ENCODE measurements at places on chromosomes 12 and 14.

DNA sequence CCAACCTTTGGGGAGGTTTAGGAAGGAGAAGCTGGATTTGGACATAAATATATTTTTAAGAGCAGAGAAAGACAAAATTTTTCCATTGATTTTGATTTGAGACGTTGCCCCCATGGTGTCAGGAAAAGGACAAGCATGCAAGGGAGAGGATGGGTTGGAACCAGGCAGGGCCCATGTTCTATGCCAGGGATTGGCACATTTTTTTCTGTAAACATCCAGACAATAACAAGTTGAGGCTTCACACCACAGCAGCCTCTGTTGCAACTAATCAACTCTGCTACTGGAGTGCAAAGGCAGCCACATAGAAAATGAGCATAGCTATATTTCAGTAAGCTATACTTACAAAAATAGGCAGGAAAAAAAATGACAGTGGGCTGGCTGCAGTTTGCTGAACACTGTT lies 44.7 kb downstream of the NR1H4 start:
- no peak for DNase-seq

DNA sequence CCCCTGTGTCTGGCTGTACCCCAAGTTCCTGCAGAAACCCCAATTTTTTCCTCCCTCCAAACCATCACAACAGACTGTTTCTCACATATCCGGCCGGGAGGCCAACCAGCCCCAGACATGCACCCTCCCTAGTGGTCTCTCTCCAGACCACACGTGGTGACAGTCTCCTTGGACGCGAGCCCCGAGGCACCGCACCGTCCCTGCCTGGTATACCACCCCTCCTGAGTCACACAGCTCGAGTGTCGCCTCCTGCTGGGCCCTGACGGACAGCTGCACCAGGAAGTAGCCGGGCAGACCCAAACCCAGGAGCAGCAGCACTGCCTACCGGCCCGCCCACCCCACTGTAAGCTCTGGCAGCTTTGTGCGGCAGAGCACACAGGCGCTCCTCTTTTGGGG lies 97.4 kb downstream of the RFLNA start:
- peak; percentile 56 for DNase-seq

DNA sequence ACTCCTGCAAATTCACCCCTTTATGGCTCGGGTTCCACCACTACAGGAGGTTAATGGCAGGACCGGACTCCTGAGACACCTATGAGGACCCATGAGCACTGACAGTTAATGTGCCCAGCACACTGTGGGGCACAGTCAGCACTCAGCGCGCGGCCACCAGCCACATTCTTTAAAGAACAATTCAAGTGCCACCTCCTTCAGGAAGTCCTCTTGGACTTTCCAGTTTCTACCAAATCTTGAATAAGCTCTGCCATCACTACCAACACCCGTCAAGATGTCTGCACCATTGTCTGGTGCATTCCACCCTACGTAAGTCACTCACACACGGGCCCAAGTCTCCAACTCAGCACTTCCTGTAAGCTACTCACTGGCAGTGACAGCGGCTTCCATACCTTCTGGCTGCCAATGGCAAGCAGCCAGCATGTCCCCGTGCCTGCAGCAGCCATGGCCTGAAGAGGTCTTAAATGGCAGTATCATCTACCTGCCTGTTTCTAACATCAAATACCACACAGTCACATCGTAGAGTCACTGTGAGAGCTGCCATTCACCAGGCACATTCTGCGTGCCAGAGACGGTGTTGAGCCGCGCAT lies 48.5 kb downstream of the CDC42BPB start:
- DNase-seq, result no peak

- no peak for DNase-seq
These were observed 980 bp downstream of the INTS13 start for GRCh38 chr12:26936559-26937442.

DNA sequence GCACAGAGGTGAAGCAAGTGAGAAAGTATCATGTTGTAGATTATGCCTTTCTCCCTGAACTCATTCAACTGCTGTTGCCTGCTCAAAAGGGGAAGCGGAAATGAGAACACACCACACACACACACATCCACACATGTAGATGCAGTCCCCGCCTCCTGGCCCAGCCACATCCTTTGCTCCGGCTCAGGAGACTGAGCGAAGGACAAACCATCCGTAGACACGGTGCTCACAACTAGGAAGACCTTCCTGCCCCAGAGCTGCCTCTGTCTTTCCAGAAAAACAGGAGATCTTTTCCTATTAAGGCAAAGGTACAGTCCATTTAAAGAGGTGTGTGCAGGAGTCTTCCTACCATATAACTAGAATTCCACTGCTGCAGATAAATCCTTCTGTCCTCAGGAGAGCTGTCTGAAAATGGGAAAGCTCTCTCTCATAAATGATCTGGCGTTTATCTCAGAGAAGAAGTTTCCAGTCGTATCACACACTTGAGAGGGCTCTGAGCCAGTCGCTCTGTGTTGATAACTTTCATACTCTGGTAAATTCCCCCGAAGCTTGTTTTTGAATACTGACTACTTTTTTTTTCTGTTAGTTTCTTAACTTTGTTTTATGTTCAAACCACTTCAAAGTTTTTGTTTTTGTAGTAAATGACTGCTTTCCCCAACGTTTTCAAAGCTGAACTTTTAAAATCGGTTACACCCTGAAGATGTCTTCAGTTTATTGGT lies at the start of gene TESPA1:
TESPA1 (minus strand) TSS at position 105 of the 719 bp plus-strand sequence. CDS start 10,200 bp downstream, outside the sequence.
- no peak for DNase-seq

DNA sequence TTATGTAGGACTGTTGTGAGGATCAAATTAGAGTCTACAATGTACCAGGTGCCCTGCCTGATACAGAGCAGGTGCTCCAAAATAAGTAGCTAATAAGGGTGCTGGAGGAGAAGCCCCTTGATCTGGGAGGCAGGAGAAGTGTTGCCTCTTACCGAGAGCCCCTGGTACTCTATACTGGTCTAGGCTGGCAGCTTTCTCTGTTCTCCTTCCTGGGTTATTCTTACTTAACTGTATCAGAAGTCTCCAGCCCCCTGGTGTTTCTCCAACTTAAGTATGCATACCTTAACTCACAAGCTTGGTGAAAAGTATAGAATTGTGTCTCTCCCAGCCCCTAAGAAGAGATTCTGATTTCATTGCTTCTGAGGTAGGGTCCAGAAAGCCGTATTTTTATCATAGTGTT lies 254.9 kb downstream of the LRIG3 start:
- DNase-seq, result no peak

DNA sequence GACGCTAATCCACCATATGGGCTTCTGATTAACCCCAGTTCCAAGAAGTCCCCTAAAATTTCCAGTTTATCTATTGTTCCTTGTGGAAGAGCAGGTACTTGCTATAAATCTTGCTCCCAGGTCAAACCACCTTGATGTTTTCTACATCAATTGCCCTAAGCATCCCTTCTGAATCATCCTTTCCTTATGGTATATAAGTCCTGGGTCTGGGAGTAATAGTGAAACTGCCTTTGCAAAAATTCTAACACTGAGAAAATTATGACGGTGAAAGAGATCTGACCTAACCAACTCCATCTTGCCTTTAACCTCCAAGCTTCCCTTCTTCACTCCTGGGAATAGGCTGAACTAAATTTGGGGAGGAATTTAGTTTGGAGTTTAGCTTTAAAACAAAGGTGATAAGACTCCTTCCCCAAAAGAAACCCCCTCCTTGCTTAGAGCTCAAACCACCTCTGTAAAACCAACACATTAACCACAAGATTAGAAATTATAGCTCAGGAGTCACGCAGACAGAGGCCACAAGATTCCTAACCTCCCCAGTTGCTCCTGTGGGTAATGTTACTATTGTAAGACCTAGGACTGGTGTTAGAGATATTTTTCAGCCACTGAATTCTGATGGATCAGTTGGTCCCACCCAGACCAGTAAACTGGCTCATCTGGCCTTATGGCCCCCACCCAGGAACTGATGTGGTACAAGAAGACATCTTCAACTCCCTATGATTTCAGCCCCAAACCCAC lies 33.8 kb upstream of the DTX1 start:
- no peak for DNase-seq

DNA sequence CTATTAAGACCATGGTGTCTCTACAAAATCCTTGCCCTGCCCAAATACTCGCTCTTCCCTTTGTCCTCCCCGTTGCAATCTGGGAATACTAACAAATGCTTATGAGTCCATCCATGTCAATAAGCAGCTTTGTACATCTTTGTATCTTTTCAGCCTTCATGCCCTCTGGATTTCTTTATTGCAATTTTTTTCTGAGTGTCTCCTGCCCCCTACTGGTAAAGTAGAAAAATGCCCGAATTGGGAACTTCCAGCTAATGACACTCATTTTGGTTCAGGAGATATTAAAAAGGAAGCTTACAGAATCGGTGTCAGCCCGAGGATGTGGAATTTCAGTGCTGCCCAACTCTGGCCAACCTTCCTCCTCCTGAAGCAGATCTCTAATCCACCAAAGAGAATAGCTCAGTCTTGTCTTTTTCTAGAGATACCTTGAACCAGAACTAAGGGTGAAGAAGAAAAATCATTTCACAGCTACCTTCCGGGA lies 46.0 kb downstream of the SH2B3 start:
- DNase-seq, result peak; percentile 57

- DNase-seq, result no peak
These were observed 2.7 kb downstream of the ITGB7 start for GRCh38 chr12:53204351-53204750.

DNA sequence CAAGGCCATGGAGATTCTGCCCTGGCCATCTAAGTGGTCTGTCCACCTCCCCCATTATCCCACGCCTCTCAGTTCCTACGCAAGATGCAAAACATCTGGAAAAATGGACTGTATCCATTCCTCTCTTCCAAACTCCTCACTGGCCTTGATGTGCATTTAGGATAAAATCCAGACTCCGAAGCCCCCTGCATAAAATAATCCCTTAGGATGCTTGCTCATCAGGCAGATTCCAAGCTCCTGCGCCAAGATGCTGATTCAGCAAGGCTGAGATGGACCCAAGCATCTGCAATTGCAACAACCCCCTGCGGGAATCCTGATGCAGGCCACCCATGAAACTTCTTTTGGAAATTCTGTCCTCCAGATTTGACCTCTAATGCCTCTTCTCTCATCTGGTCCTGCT lies 81.6 kb downstream of the SPRING1 start:
- DNase-seq, result no peak

GRCh38 chr14:66369157-66369697 lies 116.9 kb upstream of the CCDC196 start:
- no peak for DNase-seq

- no peak for DNase-seq
These were observed 220.4 kb downstream of the NUBPL start for GRCh38 chr14:31781578-31781977.

DNA sequence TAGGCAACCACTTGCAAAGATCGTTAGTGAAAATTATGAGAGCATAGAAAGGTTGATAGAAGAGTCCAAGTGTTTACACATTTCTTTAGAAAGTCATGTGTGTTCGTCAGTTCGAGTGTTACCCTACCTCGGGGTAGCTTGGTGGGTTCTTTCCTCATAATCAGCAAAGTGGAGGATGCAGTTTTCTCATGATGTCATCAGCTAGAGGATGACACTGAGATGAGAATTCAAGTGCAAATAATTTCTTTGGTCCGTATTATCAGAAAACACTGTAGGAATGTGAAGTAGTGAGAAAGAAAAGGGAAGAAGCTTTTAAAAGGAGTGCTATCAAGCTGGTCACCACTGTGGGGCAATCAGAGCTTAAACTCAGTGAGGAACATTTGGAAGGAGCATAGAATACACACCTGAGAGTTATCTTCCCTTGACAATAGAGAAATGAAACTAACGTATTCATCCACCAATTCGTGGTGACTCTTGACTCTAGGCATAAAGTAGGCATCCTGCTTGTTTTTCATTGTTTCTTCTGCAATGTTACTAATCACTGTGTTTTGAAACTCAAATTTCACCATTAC lies 1340.9 kb upstream of the TMEM132C start:
- DNase-seq, result no peak

GRCh38 chr14:58815161-58815701 lies 177.5 kb downstream of the DACT1 start:
- peak; percentile 76 for DNase-seq

DNA sequence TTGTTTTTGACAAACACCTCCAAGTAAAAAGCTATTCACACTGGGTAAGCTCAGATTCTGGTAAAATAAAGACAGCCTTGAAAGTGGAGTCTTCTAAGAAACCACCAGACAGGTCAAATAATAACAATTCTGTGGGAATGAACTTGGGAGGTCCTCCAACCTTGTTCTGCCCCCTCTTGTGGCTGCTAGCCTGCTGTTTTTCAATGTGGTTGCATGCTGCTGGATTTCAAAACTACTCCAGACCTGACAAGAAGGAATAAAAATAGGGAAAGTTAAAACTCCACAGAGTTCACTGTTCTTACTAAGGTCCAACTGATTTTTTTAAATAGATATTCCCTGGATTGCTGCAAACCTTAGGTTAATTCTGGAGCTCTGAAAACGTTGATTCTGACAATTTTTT lies 32.2 kb upstream of the RIN3 start:
- DNase-seq, result peak; percentile 54

- no peak for DNase-seq
These were observed 49.2 kb downstream of the PTPN21 start for GRCh38 chr14:88505621-88506020.

DNA sequence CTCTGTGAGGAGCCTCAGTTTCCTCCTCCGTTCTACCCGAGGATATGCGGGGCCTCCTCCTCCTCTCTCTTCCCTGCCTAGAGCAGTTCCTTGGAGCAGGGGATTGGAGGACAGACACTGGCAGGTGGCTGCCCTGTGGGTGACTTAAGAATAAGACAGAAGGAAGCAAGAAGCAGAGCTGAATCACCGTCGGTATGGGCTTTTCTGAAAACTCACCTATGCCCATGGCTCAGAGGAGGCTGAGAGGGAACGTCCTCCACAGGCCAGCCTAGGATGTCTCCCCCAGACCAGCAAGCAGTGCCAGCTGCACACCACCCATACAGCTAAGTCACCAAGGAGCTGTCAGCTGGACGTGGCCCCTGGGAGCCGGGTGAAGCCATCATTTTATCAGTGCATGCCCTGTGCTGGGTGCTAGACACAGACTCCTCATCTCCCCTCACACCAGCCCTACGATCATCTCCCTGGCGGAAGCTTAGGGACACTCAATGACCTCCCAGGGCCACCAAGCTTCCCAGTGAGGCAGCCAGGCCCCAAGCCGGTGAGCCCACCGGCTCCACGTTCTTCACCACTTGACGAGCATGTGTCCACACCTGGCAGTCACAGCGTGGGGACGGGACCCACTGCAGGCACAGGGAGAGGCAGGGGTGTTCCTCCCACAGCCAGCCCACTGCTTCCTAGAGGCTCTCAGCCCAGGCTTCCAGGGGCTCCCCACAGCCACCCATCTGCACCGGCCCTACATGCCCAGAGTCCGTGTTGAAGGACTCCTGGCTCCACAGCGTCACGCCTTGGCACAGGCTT lies 21.4 kb downstream of the ITPK1 start:
- no peak for DNase-seq

GRCh38 chr14:61493239-61493638 lies 171.9 kb downstream of the PRKCH start:
- DNase-seq, result peak; percentile 85

DNA sequence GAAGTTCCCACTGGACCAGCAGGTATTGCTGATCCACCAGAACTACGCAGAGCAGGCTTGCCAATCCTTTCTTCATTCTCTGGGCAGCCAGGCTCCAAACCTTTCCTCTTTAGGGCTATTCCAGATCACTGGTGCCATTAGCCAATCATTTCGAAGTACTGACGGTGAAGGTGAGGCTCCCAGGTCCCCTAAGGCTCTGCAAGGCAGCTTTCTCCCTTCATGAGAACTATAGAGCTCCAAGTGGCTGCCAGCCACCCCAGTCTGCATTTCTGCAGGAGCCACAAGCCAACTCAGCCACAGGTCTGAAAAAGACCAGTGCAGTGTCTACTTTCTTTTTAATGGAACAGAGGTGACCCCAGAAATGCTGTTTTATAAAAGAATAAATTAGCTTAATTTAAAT lies 48.7 kb downstream of the RAB35 start:
- DNase-seq, result no peak

All from AG20443 (cell line).